ENCODE measurements at places on chromosomes 4 and X.
A peak's percentile ranks its signal among the peaks of the same experiment; 100 is the strongest.

DNA sequence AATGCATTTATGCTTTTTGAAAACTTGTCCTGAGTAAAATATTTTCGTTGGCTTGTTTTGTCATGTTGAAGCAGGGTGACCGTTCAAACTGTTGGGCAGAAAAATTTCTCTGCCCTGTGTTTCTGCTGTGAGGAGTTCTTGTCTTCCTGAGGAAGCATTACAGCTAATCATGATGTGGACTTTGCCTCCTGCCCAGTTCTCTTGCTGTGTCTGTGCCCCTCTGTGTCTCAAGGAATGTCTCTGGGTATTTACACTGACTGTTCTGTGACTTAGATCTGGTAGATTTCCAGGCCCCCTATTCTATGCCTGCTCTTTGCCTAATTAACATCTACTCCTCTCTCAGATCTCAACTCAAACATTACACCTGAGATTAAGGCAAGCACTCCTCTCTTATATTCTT is 30.4 kb upstream of the RPL34 start:
- no peak for ATAC-seq

- ATAC-seq = peak; percentile 41
Observed at GRCh38 chr4:123398853-123399626, 2.4 kb downstream of the SPRY1 start.

DNA sequence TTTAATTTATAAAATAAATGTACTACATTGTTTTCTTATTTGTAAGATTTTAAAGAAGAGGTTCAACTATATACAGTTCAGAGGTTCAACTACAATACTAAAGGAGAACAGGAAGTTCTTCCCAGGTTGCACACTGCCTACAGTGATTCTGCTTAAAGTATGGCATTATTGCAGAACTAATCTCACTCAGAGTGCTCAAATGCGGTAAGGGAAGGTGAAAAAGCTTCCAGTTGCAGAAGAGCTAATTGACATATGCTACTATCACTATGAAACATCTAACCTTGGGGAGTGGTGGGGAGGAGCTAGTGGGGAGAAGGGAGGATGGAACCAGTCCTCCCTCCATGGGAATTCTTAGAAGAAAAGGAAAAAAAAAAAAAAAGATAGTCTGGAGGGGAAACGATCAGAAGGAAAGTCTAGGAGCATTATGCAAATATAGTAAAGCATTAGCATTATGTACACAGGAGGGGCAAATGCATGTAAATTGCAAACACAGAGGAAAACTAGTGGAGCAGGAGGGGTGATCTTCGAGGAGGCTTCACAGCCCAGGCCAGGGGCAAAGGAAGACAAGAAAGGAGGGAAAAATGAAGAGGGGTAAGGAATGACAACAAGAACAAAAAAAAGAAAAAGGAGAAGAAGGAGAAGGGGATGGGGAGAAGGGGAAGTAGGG is 32.0 kb upstream of the MMAA start:
- no peak for ATAC-seq

DNA sequence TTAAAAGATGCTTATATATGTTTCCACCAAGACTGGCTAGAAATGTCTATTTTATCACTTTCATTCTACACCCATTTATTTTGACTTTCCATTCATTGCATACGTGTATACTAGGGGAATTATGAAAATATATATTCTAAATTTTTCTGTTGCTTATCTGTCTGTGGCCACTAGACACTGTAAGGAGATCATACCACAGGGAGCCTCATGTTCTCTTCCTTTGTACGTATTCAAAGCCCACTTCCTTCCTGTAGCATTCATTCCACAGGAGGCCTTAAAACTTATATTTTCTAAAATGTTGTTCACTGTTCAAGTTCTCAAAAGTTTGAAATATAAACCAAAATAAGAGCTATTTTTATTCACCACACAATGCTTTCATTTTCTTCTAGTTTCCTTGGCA is 1848.9 kb upstream of the TENM3 start:
- no peak for ATAC-seq

GRCh38 chrX:36983831-36984230 is 24.3 kb upstream of the FAM47C start:
- ATAC-seq = no peak

DNA sequence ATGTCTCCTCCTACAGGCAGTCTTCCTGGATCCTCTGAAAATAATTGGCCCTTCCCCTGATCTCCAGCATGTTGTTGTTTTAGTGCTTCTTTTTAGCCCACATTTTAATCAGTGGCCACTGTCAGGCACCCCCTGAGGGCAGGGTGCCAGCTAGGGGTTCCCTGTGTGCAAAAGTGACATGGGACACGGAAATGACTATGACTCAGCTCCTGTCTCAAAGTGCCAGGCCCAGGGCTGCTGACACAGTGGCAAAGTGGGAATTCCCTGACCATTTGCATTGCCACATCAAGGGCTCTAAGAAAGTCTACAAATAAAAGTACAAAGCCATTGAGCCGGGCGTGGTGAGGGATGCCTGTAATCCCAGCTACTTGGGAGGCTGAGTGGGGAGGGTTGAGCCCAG is 24.8 kb downstream of the HMX1 start:
- no peak for ATAC-seq

GRCh38 chr4:89682808-89683207 is 154.2 kb downstream of the SNCA start:
- no peak for ATAC-seq

DNA sequence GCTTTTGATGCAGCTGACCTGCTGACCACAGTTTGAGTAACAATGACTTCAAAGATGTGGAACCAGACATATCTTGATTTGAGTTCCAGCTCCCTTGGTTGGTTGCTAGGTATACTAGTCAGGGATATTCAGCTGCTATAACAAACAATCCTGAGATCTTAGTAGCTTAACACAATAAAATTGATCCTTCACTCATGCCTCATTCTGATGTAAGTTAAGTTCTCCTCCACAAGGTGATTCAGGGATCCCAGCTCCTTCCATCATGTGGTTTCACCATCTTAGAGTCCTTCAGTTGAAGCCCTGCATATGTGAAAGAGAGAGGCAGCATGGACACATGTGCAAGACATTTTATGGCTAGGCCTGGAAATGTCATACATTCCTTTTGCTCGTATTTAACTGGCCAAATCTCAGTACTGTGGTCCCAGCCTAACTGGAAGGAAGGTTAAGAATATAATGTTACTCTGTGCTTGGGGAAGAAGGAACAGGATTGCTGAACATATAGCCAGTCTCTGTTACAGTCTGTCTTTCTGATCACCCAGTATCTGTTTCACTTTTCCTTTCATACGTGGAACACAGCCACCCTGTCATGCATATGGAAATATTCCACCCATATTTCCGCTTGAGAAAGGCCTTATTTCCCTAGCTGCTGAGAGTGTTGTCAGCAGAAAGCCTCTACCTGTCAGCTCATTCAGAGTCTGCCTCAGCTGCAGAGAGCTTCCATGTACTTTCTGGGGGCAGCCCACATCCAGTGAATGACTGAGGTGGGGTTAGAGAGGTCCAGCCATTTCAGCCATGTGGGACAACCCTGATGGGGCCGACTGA is 7.1 kb downstream of the SMIM9 start:
- ATAC-seq = peak; percentile 87

- ATAC-seq = no peak
Observed at GRCh38 chr4:94892051-94892450, 134.3 kb downstream of the BMPR1B start.

GRCh38 chr4:157165935-157166610 is 54.5 kb upstream of the GRIA2 start:
- ATAC-seq = no peak

GRCh38 chrX:129726307-129727111 is 12.3 kb upstream of the XPNPEP2 start:
- no peak for ATAC-seq

DNA sequence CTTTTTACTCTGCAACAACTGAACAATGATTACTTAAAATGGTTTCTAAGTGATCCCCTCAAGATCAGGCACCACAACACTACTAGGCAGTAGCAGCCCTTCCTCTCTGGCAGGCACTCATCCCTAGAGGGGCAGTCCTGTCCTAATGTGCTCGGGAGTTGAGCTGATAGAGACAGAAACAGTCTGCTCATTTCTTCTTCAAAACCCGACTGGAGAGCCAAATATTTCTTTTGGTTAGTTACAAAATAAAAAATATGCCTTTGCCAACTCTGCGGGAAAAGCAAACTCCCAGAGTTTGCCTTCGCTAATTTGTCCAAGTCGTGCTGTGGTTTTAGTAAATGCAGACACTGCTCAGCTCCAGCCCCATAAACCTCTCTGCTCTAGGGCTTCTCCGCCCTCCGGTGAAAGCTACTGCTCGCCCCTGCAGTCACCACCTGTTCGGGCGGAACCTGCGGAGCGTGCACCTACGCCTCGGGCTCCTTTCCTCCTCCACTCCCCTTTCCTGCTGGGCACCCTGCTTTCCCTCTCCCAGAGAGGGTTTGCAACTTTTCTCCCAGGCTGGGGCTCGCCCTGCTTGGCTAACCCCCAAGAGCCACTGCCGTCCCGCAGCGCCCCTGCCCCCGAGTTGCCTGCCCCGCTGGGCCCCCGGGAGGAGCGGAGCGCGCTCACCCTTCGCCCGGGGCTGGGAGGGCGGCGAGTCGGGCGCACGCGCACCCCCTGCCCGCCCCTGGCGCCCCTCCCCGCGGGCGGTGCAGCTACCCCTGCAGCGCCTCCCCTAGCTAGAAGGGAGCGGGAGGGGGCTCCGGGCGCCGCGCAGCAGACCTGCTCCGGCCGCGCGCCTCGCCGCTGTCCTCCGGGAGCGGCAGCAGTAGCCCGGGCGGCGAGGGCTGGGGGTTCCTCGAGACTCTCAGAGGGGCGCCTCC is at the start of gene NPNT:
Gene NPNT, plus strand, starts transcription at position 812 of the 923 bp plus-strand sequence. CDS start 182 bp downstream, outside the sequence.
- no peak for ATAC-seq

GRCh38 chr4:67566335-67566734 is 7.8 kb downstream of the STAP1 start:
- ATAC-seq = no peak

GRCh38 chr4:124854968-124855367 is 142.4 kb upstream of the ANKRD50 start:
- no peak for ATAC-seq

GRCh38 chr4:48629458-48629857 is 139.4 kb downstream of the ZAR1 start:
- no peak for ATAC-seq

DNA sequence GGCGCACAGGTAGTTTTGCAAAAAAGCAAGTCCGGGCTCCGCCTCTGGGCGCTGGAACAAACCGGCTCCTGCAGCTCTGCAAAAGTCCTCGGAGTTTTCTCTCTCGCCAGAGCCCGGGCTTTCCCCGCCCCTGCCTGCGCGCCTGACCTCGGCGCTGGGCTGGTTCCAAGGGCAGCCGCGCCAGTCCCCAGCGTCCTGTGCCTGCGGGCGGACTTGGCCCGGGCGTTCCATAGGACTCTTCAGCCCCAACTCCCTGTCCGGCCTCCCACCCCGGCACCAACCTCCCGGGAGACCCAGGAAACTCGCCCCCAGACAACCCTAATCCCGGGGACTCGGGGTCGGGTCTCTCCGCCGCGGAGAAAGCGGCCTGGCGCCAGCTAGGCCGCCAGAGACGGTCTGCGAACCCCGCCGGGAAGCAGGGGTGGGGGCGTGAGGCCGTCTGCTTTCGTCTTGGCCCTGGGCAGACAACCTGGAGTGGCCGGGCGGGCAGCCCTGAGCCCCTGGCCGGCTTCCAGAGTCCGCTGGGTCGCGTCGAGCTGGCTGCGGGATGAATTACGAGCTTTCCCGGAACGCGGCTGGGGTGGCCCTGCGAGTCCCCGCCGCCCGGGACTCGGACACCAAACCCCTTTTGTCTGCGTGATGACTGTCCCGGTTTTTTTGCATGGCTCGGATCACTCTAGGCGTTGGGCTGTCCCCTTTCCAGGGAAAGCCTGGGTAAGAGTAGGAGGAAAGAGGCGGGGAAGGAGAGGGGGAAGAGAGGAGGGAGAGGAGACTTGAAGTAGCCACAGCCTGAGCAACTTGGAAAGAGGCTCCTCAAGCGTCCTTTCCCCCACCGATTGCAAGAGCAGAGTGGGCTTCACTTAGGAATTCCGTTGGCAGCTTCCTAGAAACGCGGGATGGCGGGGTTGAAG is 916 bp downstream of the MXRA5 start:
- ATAC-seq = no peak

DNA sequence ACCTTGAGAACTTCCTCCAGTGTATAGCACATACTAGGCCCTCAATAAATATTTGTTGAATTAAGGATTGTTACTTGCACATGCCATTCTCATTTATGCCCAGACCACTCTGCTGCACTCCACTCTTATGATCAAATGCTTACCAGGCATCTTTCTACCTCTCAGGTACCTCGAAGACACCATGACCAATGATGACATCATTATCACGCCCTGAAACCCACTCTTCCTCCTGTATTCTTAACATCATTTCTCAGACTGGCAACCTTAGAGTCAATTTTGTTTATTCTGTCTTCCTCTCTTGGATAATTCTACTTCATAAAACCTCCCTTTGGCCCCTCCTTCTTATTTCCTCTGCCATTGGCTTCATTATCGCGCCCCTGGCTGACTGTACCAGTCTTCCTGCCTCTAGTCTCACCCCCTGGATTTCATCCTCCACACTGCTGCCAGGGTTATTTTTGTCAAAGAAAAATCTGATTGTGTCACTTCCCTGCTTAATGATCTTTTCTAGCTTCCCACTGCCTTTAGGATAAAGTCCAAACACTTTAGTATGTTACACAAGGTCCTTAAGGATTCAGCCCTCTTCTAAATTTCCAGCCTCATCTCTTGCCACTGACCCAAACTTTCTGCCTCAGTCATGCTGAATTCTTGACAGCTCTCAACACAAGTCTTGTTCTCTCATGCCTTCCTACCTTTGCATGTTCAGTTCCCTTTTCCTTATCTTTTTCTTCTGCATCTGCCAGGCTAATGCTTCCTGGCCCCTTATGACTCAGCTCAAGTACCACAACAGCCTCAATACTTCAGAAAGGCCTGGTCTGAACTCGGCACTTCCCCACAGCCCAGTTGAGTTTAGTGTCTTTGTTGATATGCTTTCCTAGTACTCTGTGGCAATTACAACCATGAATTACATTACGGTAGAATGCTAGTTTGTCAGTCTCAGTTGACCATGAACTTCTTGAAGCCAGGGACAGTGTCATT is 45.8 kb downstream of the HDAC8 start:
- no peak for ATAC-seq

- no peak for ATAC-seq
Observed at GRCh38 chrX:52217494-52218160, 32.9 kb downstream of the MAGED4 start.

- ATAC-seq = no peak
Observed at GRCh38 chrX:41152221-41152620, 67.0 kb downstream of the USP9X start.

- no peak for ATAC-seq
Observed at GRCh38 chr4:107122736-107123135, 86.6 kb upstream of the DKK2 start.

DNA sequence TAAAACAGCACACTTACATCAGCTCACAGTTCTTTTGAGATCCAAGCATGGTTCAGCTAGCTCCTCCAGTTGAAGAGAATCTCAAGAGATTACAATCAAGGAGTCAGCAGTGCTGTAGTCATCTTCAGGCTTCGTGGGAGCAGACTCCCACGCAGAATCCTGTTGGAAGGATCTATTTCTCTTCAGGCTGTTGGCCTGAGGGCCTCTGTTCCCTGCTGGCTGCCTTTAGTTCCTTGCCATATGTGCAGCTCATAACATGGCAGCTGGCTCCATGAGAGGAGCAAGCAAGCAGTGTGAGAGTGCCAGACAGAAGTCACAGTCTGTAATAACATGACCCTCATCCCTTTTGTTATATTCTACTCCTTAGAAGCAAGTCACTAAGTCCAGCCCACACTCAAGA is 168.6 kb downstream of the COX18 start:
- ATAC-seq = no peak

GRCh38 chr4:71188156-71188640 is 150.6 kb upstream of the SLC4A4 start:
- no peak for ATAC-seq

GRCh38 chr4:97942137-97942536 is 201.1 kb downstream of the STPG2 start:
- ATAC-seq = no peak

- no peak for ATAC-seq
Observed at GRCh38 chr4:166169111-166169510, 296.1 kb downstream of the TLL1 start.

Data from activated CD4-positive, CD25-positive, alpha-beta regulatory T cell treated with anti-CD3 and anti-CD28 coated beads, Interleukin-2, amount 50 U/mL, for 24 hours (primary cell).